ENCODE measurements at places on chromosomes 16 and 17.

DNA sequence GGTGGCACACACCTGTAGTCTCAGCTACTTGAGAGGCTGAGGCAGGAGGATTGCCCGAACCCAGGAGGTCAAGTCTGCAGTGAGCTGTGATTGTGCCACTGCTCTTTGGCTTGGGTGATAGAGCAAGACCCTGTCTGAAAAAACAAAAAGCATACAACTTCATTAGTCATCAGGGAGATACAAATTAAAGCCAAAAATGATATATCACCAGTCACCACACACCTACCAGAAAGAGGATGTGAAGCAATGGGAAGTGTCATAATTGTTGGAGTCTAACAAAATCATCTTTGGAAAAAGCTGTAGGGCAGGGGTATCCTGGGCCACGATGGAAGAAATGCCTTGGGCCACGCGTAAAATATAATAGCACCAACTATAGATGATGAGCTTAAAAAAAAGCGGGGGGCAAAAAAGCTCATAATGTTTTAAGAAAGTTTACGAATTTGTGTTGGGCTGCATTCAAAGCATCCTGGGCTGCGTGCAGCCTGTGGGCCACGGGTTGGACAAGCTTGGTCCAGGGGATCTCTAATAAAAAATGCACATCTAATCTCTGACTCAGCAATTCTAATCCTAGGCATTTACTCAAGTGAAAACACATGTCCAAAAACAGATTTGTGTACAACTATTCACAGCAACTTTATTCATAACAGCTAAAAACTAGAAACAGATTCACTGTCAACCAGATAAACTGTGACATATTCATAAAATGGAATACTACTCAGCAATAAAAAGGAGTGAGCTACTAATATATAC lies 65.9 kb downstream of the HIC1 start:
- no peak for DNase-seq

GRCh38 chr17:45676695-45677094 lies 107.4 kb upstream of the CRHR1 start:
- no peak for DNase-seq

DNA sequence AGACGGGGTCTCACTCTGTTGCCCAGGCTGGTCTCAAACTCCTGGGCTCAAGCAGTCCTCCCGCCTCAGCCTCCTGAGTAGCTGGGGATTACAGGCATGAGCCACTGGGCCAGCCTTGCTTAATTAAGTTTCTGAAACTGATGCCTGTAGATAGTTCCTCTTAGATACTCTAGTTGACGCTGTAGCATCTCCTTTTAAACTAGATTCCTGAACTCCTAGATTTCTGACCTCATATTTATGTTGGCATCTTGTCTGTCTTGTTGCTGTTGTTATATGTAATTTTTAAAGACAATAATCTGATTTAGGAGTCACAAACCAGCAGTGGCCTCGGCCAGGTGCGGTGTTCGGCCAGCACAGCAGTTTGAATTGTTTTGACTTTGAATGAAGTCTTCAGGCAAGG lies 37.5 kb downstream of the DHRS7B start:
- no peak for DNase-seq

- no peak for DNase-seq
These were observed 25.1 kb downstream of the KSR1 start for GRCh38 chr17:27481327-27481726.

- no peak for DNase-seq
These were observed 5.8 kb upstream of the ALDH3A1 start for GRCh38 chr17:19753661-19754463.

GRCh38 chr17:42846594-42847280 lies 2.4 kb downstream of the AOC2 start:
- DNase-seq, result no peak

DNA sequence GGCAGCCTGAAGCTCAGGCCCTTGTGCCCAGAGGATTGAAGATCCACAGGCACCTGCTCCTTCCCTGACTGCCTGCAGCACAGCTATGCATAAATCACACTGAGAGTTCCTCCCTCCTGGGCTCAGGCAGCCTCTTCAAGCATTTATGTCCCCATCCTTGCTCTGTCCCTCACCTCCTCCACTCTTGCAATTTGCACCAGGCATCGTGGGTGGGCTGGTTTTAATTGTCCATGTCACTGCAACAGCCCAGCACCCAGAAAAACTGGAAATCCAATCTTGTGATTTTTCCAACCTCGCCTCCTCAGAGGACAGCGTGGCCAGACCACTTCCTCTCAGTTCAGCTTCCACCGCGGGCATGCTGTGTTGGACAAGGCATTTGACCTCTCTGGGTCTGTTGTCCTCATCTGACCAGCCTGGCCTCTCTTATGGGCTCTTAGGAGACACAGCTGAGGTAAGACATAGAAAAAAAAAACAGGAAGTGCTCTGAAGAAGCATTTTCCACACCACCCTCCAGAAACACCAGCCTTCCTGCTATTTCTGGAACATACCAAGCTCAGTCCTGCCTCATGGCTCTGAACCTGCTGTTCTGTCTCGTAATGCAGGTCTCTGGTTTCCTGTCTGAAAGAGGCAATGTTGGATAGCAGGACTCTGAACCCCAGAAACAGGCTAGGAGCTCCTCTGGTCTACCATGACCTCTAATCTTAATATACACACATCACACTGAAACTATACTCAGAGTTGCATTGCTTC lies 8.3 kb downstream of the TMEM114 start:
- DNase-seq, result no peak

DNA sequence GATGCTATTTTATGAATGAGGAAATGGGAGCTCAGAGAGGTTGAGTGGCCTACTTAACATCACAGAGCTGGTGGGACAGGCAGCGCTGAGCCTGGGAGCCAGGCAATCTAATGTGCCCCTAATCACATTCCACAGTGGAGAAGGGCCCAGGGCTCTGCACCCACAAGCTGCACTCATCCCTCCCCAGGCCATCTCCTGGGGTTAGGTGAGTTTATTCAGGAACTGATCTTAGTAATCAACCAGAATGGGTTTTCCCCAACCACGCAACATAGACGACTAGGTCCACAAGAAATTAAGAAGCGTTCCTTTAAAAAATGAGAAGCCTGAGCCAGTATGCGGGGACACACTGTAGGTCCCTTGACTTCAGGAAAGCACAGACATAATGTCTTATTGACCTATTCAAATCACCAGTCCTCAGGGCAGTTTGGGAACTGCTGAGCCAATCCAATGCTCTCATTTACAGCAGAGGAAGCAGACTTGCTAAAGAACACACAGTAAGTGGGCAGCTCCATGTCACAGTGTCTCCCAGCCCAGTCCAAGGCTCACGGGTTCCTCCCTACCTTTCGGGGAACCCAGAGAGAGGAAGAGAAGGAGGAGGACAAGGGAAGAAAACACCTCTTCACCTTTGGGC lies 2.3 kb downstream of the MPP3 start:
- DNase-seq, result no peak

GRCh38 chr17:80899402-80900268 lies 92.0 kb upstream of the CHMP6 start:
- no peak for DNase-seq

DNA sequence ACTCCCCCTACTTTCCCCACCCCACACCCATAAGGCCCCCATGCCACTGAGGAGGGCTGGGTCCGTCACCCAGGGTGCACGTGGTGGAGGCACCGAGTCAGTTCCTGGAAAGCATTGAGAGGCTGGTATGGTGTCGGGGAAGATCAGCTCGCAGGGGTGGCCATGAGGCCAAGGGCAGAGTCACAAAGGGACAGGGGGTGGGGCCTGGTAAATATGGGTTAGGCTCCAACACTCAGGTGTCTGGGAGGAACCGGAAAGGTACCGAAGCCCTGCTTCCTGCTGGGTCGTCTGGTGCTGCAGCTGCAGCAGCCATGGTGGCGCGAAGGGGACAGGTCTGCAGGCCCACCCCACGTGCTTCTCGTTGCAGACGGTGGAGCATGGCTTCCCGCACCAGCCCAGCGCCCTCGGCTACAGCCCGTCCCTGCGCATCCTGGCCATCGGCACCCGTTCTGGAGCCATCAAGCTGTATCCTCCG lies 30.2 kb downstream of the LLGL2 start:
- DNase-seq, result no peak

GRCh38 chr17:48605991-48606891 lies 1.5 kb upstream of the HOXB6 start:
- DNase-seq, result no peak

DNA sequence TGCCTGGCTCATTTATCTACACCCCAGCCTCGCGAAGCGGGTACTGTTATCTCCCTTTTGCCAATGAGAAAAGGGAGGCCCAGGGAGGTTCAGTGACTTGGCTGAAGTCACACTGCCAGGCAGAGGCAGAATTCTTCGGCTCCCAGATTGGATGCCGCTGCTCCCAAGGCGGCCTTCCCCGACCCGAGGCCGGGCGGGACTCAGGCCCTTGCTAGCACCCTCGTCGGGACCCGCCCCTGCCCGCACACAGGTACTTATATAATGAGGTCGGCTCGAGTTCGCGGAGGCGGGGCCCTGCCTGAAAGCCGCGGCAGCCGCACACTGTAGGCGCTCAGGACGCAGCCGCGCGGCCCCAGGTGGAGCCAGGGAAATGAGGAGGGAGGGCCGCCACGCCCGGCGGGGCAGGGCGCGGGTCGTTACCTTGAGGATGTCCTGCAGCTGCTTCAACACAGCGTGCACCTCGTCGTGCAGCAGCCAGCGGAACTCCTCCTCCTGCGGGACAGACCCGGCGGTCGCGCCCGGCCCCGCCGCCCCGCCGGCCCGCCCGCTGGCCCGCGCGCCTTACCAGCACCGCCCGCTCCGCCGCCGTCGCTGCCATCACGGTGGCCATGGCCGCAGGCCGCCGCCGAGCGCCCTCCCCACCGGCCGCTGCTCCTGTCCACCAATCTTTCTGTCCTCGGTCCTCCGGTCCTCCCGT lies at the start of gene ROGDI:
Gene ROGDI (minus strand): TSS at position 672 of the 697 bp plus-strand sequence. CDS start 62 bp downstream, at position 610.
- peak; percentile 25 for DNase-seq

DNA sequence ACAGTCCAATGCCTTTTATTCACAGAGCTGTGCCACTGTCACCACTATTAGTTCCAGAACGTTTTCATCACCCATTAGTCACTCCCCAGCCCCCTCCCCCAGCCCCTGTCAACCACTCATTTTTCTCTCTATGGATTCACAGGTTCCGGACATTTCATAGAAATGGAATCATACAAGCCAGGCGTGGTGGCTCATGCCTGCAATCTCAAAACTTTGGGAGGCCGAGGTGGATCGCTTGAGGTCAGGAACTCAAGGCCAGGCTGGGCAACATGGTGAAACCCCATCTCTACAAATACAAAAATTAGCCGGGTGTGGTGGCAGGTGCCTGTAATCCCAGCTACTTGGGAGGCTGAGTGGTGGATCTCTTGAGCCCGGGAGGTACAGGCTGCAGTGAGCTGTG lies 759 bp upstream of the PAM16 start:
- DNase-seq, result no peak

- peak; percentile 48 for DNase-seq
These were observed at the start of gene ITGA3 for GRCh38 chr17:50055426-50056216. TSS of gene ITGA3 (plus strand) at chr17:50056110. CDS start at chr17:50056440, 330 bp downstream.

- DNase-seq, result no peak
These were observed 58.1 kb downstream of the WDR59 start for GRCh38 chr16:74926805-74927204.

- no peak for DNase-seq
These were observed 86.8 kb upstream of the TOM1L1 start for GRCh38 chr17:54813896-54814295.

GRCh38 chr16:75676909-75677308 lies at the start of gene CPHXL2:
TSS of gene CPHXL2 (minus strand) at chr16:75677009. CDS start at chr16:75676999, 10 bp downstream.
- no peak for DNase-seq

DNA sequence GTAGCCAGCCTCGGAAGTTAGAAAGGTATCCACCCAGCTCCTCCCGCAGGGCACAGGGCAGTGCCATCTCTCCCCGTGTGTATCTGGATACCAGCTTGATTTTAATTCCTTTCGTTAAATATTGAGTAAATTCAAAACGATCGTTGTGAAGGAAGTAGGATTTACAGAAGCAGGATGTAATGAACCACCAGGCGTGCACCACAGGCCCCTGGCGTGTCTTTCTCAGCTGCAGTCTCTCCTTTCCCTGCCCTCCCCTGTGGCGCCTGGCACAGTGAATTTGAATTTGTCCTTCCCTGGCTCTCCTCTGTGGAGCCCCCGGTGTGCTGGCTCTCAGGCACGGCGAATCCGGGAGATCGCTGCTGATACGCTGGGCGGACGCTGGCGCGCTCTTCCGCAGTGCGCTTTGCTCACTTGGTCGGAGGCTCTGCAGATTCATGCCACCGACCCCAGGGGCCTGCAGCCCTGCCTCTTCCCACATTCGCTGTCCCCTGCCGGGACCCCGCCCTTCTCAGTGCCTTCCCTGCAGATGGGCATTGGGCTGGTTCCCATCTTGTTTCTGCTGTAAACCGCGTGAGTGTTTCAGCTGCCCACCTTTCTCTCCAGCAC lies 164.6 kb downstream of the RPTOR start:
- DNase-seq, result no peak

DNA sequence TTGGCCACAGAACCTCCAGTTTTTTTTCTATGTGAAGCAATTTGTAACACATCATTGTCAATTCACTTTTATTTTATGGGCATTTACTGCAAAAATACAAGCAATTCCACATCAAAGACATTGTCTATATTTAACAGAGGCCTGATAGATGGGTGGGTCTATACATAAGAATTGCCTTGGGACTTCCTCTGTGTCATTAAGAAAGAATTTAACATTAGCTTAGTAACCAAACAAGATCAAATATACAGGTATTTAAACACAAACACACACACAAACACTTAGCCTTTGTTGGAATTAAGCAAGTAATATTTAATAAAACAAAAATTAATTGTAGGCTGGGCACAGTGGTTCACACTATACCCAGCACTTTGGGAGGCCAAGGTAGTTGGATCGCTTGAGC lies 4.3 kb upstream of the PITPNC1 start:
- DNase-seq, result no peak

DNA sequence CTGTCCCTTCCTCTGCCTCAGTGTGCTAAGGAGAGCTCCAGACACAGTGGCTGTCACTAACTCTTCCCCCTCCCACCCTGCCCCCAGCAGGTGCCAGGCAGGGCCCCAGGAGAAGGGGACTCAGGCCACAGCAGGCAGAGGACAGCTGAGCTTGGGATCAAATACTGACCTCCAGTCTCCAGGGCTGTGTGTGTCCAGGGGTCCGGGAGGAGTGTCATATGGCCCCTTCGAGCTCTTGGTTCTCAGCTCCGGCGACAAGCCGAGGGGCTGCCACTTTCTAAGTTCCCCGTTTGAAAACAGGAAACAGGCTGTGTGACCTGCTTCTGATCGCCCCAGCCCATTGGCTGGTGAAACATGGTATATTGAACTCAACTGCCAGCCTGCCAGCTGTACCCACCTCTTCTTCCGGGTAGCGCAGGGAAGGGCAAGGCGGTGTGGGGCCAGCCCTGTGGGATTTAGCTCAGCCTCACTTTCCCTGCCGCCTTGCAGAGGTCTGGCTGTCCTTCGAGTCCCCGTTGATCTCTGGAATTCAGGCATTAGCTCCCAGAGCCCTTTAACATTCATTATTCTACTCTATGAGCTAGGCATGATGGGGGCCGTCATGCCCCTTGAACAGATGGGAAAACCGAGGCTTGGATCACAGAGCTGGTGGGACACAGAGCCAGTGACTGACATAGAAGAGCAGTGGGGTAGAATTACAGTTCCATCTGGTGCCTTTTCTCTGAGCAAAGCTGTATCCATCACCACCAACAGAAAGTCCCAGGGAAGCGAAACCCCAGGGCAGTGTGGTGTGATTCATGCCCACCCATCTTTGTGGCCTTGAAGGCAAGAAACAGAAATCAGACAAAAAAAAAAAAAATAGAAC lies at the start of gene SNX20:
Gene SNX20 (minus strand): TSS at position 292 of the 865 bp plus-strand sequence. CDS start 3,786 bp downstream, outside the sequence.
- DNase-seq, result no peak

GRCh38 chr16:86215979-86216585 lies 294.2 kb upstream of the FOXF1 start:
- no peak for DNase-seq

GRCh38 chr16:89749637-89750036 lies 28.3 kb downstream of the ZNF276 start:
- no peak for DNase-seq
